T-helper 17 cell (primary cell): ENCODE measurements at places on chromosomes 3 and 15. TPM values are rescaled to one million over a fixed set of nuclear protein-coding genes. Genes with fewer than 3 reads are reported as not detected.
A peak's percentile ranks its signal among the peaks of the same experiment; 100 is the strongest.

DNA sequence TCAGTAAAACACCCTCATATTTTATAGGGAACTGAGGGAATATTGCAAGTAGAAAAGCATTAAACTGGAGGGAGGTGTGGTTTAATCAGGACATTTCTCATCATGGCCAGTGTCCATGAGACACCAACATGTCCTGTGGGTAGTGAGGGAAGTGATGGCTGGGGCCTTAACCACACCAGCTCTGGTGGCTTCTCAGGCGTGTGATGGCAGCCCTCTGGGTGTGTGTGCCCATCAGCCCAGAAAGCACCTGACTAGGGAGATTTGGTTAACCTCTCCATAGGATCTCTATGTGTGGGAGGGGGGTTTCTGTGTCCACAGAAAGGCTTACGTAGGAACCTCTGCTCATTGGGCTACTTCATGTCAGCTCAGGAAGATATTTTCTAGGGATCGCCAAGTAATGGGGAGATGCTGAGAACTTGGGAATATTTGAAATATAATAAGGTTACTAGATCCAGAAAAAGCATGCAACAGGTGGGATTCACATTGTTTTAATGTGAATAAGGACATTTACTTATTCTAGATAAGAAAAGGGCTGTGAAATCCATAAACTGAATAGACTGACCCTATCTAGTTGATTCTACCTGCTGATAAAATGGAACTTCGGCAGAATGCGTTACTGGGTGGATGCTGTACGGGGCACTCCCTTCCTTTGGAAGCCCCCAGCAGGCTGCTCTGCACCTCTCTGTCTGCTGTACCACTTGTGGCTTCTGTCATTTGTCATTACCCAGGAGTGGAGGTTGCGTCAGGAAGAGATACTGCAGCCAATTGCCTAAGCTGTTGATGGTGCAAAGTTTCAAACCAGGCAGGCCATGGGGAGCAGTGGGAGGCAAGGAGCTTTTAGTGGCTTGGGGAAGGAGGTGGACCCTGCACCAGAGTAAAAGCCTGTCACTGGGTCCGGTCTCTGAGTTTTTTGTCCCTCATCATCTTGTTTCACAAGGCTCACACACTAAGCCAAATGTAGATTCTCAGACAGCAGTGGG lies 21.5 kb downstream of the PDHB start:
- H3K27me3 ChIP-seq: no peaks in the 10 kb centered on the region
- H3K36me3 ChIP-seq: peaks cover 5% of the 10 kb centered on the region
- DNase-seq: no peak
- H3K4me1 ChIP-seq: peaks cover 3% of the 10 kb centered on the region

DNA sequence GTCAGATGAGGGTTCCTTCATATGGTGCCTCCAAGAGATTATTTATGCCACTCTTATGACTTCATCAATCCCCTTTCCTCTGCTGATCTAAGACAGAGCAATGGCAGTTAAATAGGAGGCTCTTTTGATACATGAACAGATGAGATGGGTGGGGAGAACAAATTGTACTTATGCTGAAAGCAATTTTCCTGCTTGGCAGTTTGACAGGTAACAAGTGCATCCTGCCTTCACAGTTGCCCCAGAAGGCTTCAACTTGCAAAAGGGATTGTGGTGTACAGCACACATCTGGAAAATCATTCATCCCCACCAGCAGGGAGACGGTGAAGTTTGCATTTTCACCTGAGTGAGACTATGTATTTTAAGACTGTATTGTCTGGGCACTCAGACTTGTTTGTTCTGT lies 27.3 kb downstream of the ENTPD3 start:
- no peak for DNase-seq
- peaks cover 8% of the 10 kb centered on the region for H3K4me1 ChIP-seq
- H3K36me3 ChIP-seq: peaks cover 2% of the 10 kb centered on the region
- H3K4me3 ChIP-seq: no peak overlapping the region

DNA sequence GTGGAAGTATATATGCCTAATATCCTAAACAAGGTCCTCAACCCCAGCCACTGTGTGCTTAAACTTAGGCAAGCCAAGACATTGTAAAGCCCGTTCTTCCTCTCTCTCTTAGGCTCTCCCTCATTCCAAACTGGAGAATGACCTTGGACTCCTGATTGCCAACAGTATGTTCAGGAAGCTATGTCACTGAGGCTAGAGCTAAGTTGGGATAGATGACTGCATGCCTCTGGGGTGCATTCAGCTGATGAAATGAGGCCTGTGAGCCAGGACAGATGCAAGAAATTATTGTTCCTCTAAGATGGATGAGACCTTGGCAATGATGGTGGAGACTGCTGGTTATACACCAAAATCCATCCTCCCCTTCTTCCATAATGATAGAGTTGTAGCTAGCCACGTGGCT lies 27.9 kb upstream of the TBC1D21 start:
- H3K4me3 ChIP-seq: no peak overlapping the region
- H3K27ac ChIP-seq: no peak overlapping the region
- H3K27me3 ChIP-seq: peaks cover 60% of the 10 kb centered on the region
- H3K4me1 ChIP-seq: no peaks in the 10 kb centered on the region
- DNase-seq: no peak
- H3K36me3 ChIP-seq: no peaks in the 10 kb centered on the region

GRCh38 chr15:84981711-84982300 lies at the start of gene PDE8A:
Gene PDE8A (plus strand): TSS chr15:84981856. CDS start chr15:84982163, 307 bp downstream.
- peaks cover 34% of the 10 kb centered on the region for H3K4me1 ChIP-seq
- H3K4me3 ChIP-seq: peak within 1 kb of the TSS; percentile 94
- H3K27ac ChIP-seq: peak within 1 kb of the TSS; percentile 93
- no peaks in the 10 kb centered on the region for H3K36me3 ChIP-seq
- peak; percentile 57 for DNase-seq
- H3K27me3 ChIP-seq: no peaks in the 10 kb centered on the region

GRK7 gene
- total RNA-seq: 0.20 TPM

DNA sequence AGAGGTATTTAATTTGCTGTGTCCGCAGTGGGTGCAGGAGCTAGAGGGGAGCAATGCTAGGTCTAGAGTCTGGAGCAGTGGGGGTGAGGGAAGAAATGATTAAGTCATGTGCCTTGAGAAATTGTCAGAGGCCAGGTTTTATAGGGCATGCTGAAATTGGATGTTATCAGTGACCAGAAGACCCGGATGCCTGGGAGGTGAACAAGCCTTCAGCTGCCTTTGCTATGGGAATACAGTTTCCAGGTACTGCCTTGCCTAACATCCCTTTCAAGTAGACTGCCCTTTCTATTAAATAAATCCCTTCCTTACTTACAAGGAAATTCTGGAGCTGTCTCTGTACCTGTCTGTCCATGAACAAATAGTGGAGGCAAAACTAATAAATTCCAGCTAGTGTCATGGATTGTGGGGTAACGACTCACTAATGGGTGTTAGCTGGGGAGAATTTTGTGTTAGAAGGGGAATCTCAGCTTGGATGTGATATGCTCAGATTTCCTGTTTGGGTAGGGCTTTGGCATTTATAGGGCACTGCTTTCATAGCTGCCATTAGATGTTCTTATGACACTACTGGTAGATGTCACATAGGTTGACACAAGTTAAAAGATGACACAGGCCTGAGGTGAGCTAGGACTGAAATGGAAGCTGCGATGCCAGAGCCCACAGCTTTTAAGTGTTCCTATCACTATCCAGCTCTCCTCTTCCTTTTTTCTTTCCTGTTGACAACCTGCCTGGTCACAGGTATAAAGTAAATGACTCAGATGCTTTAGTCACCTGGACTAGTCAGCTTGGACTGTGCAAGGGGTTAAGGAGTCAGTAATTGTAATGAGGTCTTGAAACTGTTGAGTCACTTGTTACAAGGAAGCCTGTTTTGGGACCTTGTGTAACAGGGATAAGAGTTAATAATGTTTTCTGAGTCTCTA lies 21.3 kb downstream of the CHD2 start:
- H3K4me3 ChIP-seq: peak overlapping the region; percentile 83
- peaks cover 62% of the 10 kb centered on the region for H3K4me1 ChIP-seq
- peaks cover 4% of the 10 kb centered on the region for H3K36me3 ChIP-seq
- H3K27ac ChIP-seq: peak overlapping the region; percentile 90
- DNase-seq: no peak

- no peak for DNase-seq
- H3K27me3 ChIP-seq: peaks cover 45% of the 10 kb centered on the region
- no peaks in the 10 kb centered on the region for H3K4me1 ChIP-seq
- no peak overlapping the region for H3K27ac ChIP-seq
- H3K36me3 ChIP-seq: peaks cover 2% of the 10 kb centered on the region
Observed at GRCh38 chr3:123801474-123801873, 82.7 kb downstream of the MYLK start.

- peak overlapping the region; percentile 97 for H3K27ac ChIP-seq
- H3K36me3 ChIP-seq: peaks cover 2% of the 10 kb centered on the region
- DNase-seq: no peak
- H3K27me3 ChIP-seq: no peaks in the 10 kb centered on the region
- peaks cover 52% of the 10 kb centered on the region for H3K4me1 ChIP-seq
Observed at GRCh38 chr3:42080453-42080872, 10.7 kb upstream of the TRAK1 start.

DNA sequence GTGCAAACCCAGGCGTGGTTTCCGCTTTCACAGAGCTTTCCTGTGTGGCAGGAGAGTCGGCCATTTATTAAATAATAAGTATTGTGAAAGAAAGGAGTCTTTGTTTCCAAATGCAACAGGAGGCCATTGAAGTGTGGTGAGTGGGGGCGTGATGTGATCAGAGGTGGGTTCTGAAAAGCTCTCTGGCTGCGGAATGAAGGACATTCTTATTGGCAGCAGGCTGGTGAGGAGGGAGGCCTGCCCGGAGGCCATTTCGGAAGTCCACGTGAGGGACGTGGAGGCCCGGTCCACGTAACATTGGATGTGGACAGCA lies 11.1 kb downstream of the ARNT2 start:
- no peak for DNase-seq
- no peaks in the 10 kb centered on the region for H3K4me1 ChIP-seq
- H3K27ac ChIP-seq: no peak overlapping the region
- H3K27me3 ChIP-seq: peaks cover 56% of the 10 kb centered on the region
- H3K4me3 ChIP-seq: no peak overlapping the region

EIF4G1 gene
- 236 TPM for total RNA-seq

DNA sequence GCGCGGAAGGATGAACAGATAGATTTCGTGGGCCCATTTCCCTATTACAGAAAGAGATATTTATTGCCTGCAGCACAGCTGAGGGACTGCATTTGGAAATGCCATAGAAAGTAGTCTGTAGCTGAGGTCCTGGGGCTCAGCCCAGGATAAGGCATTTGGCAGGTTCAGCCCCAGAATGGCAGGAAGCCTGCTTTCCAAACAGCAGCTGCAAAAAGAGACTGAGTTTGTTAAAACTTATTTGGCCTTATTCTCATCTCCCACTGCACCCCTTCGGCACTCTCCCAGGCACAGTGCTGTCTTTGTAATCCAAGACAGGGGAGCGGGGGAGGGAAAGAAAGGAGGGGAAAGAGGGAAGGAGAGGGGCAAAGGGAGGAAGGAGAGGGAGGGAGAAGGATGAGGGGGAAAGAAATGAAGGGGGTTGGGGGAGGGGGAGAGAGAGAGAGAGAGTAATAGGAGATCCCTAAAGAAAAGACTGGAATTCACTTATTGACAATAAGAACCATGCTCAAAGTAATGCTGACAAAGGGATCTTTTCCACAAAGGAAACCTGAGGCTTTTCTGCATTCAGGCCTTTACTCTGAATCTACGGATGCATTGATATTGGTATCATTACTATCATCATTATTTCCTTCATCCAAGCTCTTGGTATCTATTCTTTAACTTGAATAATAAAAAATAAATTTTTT lies 94.0 kb upstream of the LRRN1 start:
- no peak overlapping the region for H3K4me3 ChIP-seq
- no peaks in the 10 kb centered on the region for H3K27me3 ChIP-seq
- no peaks in the 10 kb centered on the region for H3K36me3 ChIP-seq

DNA sequence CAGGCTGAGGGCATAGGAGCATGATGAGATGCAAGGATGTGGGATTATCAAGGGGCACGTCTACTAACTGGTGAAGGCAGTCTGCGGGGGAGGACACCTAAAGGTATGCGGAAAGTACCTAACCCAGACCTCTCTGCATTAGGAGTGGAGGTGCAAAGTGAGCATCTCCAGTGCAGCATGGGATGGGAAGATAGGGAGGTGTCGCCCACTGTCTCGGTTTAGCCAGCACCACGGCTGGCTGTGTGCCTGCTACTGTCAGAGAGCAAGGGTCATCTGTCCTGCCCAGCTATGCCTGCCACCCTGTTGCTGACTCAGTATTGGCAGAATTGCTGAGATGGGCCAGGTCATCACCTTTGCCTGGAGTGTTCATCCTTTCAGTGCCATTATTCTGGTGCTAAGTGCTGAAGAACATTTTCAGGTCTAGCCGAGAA lies 40.1 kb downstream of the OXNAD1 start:
- peak; percentile 31 for DNase-seq
- H3K27me3 ChIP-seq: no peaks in the 10 kb centered on the region
- H3K4me1 ChIP-seq: peaks cover 78% of the 10 kb centered on the region
- H3K27ac ChIP-seq: peak overlapping the region; percentile 98
- peaks cover 19% of the 10 kb centered on the region for H3K36me3 ChIP-seq

DNA sequence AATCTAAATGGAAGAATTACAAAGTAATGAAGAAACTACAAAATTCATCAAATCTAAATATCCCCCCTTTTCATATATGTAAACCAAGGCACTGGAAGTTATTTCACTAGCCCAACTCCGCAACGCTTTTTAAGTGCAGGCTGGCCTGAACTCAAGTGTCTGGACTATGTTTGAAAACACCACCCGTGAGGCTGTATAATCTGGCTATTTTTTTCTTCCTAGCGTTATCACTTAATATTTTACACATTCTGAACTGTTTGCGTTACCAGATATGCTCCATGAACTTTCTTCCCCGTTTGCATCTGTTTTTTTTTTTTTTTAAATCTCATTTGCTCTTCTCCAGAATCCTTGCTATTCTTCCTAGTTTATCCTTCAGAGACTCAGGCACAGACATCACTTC lies 619.5 kb upstream of the CBLB start:
- H3K4me3 ChIP-seq: no peak overlapping the region
- no peak overlapping the region for H3K27ac ChIP-seq
- H3K4me1 ChIP-seq: no peaks in the 10 kb centered on the region
- no peak for DNase-seq

- H3K4me1 ChIP-seq: no peaks in the 10 kb centered on the region
- peaks cover 3% of the 10 kb centered on the region for H3K36me3 ChIP-seq
- H3K4me3 ChIP-seq: no peak overlapping the region
- no peak overlapping the region for H3K27ac ChIP-seq
- H3K27me3 ChIP-seq: peaks cover 34% of the 10 kb centered on the region
- no peak for DNase-seq
Observed at GRCh38 chr3:185842241-185842640, 17.4 kb upstream of the IGF2BP2 start.

P2RY12 gene
- total RNA-seq: 0.62 TPM

SLC26A6 gene
- 16.4 TPM for total RNA-seq

TMC3 gene
- not detected for total RNA-seq

- H3K27ac ChIP-seq: no peak overlapping the region
- DNase-seq: no peak
Observed at GRCh38 chr15:87732976-87733375, 523.6 kb downstream of the NTRK3 start.
